ENCODE measurements at places on chromosomes 2 and 18.

DNA sequence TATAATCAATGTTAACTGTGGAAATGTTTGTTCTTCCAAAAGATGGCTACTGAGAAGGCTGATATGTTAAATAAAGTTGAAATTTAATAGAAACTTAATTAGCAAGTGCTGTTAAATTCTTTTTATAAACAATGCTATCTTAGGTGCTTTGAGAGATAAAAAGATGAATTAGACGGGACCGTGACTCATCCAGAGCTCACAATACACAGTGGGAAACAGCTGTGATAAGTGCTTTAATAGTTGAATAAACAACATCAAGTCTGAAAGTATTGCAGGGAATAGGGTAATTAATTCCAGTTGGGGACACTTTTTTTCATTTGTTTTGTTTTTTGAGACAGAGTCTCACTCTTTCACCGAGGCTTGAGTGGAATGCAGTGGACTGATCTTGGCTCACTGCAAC, 85.5 kb upstream of the DTNA start:
- DNase-seq = no peak

DNA sequence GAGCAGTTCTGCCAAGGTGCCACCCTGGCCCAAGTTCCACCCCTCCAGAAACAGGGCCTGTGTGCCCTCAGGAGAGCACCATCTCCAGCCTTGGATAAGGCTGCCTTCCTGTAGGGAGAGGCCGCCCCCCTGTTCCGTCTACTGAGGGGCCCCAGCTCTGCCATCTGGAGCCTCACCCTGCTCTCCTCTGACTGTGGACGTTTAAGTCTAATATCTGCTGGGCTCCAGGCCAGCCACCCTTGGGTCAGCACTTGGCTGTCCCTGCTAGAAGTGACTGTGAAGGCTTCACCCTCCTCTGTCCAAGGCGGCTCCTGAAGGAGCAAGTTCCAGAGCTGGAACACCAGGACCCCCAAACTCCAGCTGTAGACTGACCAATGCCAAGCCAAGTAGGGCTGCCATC, 26.3 kb downstream of the RHOB start:
- no peak for DNase-seq

DNA sequence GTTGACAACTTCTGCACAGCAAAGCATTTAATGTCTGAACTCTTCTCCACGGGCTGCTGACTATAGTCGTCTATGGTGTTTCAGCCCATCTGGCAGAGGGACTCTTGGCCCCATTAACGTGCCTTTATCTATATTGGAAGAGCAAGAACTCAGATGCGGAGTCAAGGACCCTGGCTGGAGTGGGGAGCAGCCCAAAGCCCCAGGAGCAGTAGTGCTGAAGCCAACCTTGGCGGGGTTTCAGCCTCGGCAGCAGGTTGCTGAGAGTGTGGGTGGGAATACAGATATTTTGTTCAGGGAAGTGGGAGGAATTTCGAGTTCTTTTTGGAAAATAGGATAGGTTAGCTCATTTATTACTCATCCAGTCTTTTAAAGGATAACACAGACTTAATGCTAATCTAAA, 34.2 kb downstream of the TMEM17 start:
- DNase-seq = no peak

GRCh38 chr2:189866296-189866695, 82.0 kb downstream of the PMS1 start:
- DNase-seq = no peak

DNA sequence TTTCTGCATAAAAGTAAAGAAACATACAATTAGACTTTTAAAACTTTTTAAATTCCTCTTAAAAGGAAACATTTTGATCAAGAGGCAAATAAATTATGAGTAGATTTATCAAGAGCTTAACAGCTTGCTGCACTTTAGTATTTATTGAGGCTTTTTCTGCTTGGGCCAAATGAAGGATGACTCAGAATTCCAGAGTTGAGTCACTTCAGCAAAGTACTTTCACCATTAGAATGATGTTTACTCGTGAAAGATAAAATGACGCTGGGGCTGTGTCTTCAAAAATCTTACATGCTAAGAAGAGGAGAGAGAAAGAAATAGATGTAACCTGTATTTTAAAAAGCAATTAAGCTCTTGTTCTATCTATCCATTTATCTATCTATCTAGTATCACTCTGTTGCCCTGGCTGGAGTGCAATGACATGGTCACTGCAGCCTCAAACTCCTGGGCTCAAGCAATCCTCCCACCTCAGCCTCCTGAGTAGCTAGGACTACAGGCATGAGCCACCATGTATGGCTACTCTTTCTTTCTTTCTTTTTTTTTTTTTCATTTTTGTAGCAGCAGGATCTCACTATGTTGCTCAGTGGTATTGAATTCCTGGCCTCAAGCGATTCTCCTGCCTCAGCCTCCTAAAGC, 75.3 kb upstream of the RIOK3 start:
- DNase-seq = no peak

- no peak for DNase-seq
Measured at GRCh38 chr18:59518705-59519104, 159.6 kb upstream of the LMAN1 start.

- DNase-seq = no peak
Measured at GRCh38 chr2:133975135-133975534, 278.7 kb upstream of the MGAT5 start.

GRCh38 chr2:233075966-233076339, 15.8 kb downstream of the INPP5D start:
- DNase-seq = peak; percentile 45

GRCh38 chr18:13606604-13607254, 119.6 kb downstream of the FAM210A start:
- DNase-seq = no peak

GRCh38 chr2:65655000-65655399, 222.6 kb upstream of the SPRED2 start:
- no peak for DNase-seq

DNA sequence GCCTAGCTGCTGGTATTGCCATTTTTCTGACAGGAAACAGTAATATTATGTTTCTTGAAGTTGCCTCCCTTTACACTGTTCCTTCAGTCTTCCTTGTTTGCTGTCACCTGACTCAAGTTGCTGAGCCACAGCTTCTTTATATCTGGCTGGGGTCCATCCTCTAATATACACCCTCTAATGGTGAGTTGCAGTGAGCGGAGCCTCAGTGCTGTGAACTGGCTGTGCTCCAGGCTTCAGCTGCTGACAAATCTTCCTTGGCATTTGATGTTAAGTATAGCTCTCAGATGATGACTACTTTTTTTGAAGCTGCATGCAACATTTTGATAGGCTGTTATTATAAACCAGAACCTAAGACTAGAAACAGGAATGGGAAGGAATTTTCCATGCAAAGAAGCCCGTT, 366.7 kb downstream of the NUP35 start:
- no peak for DNase-seq

DNA sequence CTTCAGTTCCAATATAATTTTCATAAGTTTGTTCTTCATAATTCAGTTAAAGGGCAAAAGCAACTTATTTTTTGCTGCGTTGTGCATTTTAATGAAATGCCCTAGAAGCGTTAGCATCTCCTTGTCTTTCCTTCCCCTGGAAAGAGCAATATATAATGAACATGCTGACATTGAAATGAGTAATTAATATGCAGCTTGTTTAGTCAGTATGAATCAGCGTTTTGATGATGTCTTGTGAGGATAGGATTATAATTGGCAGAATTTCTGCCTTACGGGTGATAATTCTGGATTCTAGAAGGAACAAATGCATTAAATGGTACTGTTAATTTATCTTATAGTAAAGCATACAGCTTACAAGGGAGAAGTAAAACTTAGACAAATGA, 152.3 kb upstream of the MMADHC start:
- no peak for DNase-seq

DNA sequence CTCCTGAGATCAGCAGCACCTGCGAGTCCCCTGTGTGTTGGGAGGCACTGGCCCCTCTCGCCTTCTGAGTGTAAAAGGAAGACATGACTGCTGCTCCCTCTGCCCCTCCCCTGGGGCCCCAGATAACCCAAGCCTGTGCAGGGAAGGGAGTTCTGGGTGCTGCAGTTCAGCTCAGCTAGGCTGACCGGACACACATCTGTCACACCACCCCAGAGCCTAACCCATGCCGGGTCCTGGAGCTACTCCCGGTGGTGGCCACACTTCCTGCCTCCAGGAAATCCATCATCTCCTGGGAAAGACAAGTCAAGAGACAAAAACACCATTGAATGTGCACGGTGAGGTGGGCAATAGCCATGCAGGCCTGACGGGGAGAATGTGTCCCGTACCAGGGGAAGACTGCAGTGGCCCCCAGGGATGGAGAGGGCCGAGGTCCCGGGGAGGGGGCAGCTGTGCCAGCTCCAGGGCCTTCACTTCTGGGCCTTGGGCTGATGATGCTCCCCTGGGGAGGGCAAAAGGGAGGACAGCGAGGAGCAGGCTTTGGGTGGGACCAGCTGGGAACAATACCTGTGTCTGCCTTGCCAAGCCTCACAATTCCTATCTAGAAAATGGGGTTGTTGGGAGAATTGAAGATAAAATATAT, 210.6 kb downstream of the TFCP2L1 start:
- DNase-seq = no peak

DNA sequence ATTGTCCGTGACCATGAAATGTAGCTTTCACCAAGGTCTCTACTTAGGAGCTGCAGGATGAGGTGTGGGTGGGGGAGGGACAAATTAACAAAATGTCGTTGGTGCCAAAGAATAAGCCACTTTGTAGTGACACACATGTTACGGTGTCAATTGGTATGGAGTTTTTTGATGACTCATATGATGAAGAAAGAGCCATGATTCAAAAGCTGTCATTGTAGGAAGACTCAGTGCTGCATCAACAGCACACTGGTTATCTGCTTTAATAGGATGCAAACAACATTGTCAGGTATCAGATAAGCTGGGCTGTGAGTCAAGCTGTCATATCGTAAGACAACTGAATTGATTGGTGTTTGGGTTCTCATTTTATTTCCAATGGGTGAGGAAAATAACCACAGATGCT, 36.6 kb upstream of the BOD1L2 start:
- DNase-seq = no peak

All from GF-D8 (cell line).